ENCODE measurements at places on chromosomes 7 and 10. TPM values are rescaled to one million over a fixed set of nuclear protein-coding genes. Genes with fewer than 3 reads are reported as not detected.

DNA sequence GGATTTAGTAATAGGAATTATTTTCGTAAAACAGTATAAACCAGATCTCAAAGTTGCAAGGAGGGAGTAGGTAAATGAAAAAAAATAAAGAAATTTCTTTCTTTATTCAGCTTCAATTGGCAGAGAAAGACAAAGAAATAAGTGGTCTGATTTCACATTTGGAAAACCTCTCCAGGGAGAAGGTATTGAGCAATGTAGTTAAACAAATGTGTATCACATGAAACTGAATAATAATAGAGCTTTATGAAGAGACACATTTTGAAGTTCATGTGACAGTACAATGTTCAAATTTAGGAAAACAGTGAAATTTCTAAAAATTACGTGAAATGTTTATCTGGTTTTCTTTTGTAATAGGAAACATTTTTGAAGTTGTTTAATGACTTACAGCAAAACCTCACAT lies 63.0 kb downstream of the TAX1BP1 start:
- DNase-seq, result no peak
- H3K36me3 ChIP-seq, result peaks cover 14% of the 10 kb centered on the region
- H3K4me1 ChIP-seq, result no peaks in the 10 kb centered on the region
- H3K4me3 ChIP-seq, result no peak overlapping the region
- H3K27me3 ChIP-seq, result no peaks in the 10 kb centered on the region

GRCh38 chr10:127887541-127888415 lies 5.0 kb downstream of the CLRN3 start:
- no peak overlapping the region for H3K4me3 ChIP-seq
- peaks cover 4% of the 10 kb centered on the region for H3K4me1 ChIP-seq
- H3K36me3 ChIP-seq, result no peaks in the 10 kb centered on the region
- H3K27me3 ChIP-seq, result peaks cover 3% of the 10 kb centered on the region
- no peak overlapping the region for H3K27ac ChIP-seq
- peak; percentile 7 for DNase-seq

DNA sequence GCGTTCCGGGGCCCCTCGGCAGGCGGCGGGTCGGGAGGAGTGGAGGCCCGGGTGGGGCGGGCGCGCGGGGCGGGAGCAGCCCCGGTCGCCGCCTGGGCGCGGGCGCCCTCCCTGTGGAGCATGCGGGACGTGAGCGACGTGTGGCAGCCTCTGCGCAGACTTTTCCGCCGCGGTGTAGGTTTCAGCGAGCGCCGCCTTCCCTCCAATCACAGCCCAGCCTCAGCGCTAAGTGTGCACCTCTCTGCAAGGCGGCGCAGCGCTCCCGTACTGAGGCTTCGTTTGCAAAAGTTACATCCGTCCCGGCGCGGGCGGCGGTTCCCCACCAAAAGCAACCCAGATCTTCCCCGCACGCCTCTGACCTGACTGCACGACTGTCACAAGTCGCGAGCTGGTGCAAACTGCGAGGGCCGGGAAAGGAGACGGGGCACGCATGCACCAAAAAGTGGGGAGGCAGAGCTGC lies 1.2 kb upstream of the PFKFB3 start:
- peak overlapping the region; percentile 96 for H3K27ac ChIP-seq
- H3K27me3 ChIP-seq, result no peaks in the 10 kb centered on the region
- H3K36me3 ChIP-seq, result peaks cover 22% of the 10 kb centered on the region
- H3K4me3 ChIP-seq, result peak overlapping the region; percentile 92
- peak; percentile 94 for DNase-seq

- no peak for DNase-seq
- no peaks in the 10 kb centered on the region for H3K27me3 ChIP-seq
- no peaks in the 10 kb centered on the region for H3K4me1 ChIP-seq
- no peaks in the 10 kb centered on the region for H3K36me3 ChIP-seq
- H3K4me3 ChIP-seq, result no peak overlapping the region
Observed at GRCh38 chr7:47611045-47611511, 29.2 kb upstream of the TNS3 start.

- no peak overlapping the region for H3K27ac ChIP-seq
- H3K4me1 ChIP-seq, result peaks cover 8% of the 10 kb centered on the region
- H3K4me3 ChIP-seq, result no peak overlapping the region
- H3K27me3 ChIP-seq, result no peaks in the 10 kb centered on the region
Observed at GRCh38 chr7:30247541-30248401, 36.6 kb upstream of the ZNRF2 start.

Gene HELLS
- total RNA-seq, result 164 TPM

Gene GHRHR
- total RNA-seq, result not detected

Gene POLR2J2
- 20.6 TPM for total RNA-seq

Data from activated CD8-positive, alpha-beta T cell treated with anti-CD3 and anti-CD28 coated beads, Interleukin-2, amount 10 ng/mL, durations not matched to agents 7 days and 5 days (primary cell).